ENCODE measurements at places on chromosomes 11 and 22.

- DNase-seq: no peak
Measured at GRCh38 chr11:37558619-37559210, 960.7 kb upstream of the RAG2 start.

GRCh38 chr22:50678218-50678650, 5.6 kb downstream of the SHANK3 start:
- no peak for DNase-seq

- DNase-seq: no peak
Measured at GRCh38 chr11:69121021-69121420, 34.7 kb upstream of the SMIM38 start.

DNA sequence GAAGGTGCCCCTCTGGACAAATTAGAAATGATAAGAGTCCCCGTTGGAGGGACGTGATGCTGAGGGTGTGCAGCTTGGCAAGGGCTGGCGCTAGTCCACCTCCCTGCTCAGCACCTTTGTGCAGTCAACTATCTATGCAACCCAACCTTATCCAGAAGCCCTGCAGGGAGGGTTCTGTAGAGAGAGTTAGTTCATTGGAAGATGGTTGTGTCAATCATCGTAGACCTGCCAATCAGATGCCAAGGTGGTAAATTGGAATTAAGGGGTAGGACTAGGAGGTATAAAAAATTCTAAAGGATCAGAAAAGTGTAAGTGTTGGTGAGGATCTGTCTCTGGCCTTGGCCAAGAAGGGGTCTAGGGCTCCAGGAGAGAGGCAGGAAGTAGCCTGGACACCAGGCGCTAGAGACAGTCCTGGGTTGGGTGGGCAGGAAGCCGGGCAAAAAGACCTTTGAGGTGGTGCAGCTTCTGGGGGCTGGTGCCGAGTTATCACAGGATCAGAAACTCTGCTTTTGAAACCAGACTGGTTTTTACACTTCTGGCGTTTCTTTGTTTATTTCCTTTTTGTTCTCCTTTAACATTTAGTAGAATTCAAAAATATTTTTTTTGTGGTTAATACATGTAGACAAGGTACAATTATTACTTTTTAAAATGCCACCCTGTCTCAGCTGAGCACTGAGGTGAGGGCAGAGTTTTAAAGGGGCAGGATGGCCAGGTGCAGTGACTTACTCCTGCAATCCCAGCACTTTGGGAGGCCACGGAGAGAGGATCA, 1.6 kb downstream of the C1QTNF6 start:
- DNase-seq: peak; percentile 27

DNA sequence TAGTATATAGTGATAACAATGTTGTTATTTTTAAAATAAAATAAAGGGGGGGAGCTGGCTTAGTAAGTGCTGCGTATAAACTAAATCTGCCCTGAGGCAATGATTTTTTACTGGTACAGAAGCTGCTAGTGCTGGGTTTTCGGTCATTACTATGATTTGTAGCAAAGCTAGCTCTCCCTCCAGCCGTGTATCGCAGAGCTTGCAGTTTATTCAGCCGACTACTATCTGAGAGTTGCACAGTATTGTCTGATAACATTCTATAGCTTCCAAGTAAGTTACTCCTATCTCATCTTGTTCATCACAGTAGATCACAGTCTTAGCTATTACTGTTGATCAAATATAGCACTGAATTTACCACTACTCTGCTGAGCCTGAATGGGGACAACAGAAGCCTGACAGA, 805.5 kb upstream of the ARHGAP42 start:
- DNase-seq: no peak

DNA sequence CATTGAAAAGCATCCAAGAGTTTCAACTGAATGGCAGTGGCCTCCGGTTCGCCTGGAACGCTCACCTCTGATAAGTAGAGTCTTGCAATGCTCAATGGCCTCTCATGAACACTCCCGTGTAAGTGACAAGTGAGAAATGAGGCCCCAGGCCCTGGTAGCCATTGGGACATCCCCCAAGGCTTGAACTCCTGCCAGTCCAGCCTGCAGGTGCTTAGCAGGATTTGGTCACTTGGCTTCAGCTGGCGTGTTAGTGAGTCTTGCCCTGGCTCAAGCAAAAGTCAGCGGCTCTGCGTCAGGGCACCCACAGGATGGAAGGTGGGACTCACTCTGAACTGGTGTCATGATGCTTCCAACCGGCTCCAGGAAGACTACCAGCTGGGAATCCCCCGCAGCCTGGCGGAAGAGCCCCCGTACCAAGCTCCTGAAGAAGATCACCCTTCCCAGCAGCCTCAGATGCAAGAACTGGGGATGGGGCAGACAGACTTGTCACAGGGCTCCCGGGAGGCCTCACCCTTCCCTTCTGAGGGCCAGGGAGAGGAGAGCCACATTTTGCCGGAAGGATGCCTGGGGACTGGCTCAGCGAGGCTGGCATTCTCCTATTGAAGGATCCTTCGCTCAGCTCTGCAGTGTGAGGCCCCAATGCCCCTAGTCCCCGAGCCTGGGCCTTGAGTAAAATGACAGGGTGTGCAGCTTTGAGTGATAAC, 19.3 kb downstream of the MB start:
- no peak for DNase-seq

DNA sequence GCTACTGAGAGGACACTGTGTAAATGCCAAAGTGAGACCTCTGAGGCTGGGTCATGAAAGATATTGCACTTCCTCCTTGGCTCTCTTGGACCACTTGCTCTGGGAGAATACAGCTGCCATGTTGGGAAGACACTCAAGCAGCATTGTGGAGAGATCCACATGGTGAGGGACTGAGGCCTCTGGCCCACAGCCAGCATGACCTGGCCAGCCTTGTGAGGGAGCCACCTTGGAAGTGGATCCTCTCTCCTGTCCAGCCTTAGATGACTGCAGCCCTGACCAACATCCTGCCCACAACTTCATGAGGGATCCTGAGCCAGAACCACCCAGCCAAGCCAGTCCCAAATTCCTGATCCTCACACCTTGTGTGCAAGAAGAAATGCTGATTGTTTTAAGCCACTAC, 30.4 kb downstream of the MB start:
- no peak for DNase-seq

DNA sequence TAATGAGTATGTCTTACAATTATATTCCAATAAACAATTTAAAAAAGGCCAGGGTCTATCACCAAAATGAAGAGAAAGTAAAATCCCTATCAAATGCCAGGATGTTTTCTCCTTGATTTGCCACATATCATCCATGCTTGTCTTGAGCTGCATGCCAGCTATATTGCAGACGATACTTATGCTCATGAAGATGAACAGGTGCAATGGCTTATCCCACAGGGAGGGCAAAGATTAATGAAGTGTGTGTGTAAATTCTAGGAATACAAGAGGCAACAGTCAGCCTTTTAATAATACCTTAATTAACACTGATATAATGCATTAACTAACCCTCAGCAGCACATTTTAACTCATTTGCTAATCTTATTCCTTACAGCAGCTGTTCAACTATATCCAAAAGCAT, 850.5 kb downstream of the KCNA4 start:
- no peak for DNase-seq

GRCh38 chr11:75272391-75272790, 31.8 kb downstream of the TPBGL start:
- no peak for DNase-seq

GRCh38 chr11:125088576-125089455, 22.6 kb downstream of the TMEM218 start:
- DNase-seq: no peak

DNA sequence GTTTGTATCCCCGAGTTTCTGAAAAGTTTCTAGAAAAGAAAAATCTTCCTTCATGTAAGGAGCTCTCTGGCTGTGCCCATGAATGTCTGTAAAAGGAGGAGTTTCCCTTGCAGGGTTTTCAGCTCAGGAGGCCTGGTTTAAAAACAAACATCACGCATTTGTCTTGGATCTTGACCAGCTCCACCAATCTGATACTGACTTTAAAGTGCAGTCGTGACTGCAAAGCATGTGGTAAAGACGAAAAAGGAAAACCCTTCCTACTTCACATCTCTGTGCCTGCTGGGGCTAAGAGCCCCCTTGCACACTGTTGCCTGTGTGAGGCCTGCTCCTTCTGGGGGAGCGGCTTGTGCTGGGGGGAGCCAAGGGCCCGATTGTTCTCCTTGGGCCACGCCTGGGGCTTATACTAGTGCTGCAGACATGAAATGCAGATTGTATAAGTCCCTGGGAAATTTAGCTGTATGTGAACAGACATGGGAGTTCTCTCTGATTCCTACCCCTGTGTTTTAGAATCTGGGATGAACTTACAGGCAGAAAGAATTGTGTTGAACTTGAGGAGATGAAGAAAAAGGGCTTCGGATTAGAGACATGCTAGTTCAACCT, 62.1 kb downstream of the ADAMTS15 start:
- DNase-seq: no peak

GRCh38 chr22:47858773-47859306, 1096.4 kb downstream of the TBC1D22A start:
- no peak for DNase-seq

DNA sequence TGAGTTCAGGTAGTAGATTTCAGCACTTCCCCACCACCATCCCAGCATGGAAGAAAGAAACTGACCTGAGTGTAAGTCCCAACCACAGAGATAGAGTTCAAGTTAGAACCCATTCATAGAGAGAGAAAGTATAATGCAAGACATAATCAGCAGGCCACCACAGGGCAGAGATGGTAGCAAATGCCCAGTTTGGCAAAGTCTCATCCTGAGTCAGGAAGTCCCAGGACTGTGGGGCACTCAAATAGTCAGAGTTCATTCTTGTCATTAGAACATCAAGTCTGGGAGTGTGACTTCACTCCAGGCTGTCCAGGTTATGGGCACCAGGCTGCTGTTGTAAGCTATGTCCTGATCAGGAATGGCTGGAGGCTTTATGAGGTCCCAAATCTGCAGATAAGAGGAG, 72.0 kb upstream of the USP47 start:
- no peak for DNase-seq

GRCh38 chr22:22913989-22914388, 26.4 kb downstream of the IGLL5 start:
- no peak for DNase-seq

GRCh38 chr11:45993531-45994001, 71.1 kb downstream of the LARGE2 start:
- no peak for DNase-seq

DNA sequence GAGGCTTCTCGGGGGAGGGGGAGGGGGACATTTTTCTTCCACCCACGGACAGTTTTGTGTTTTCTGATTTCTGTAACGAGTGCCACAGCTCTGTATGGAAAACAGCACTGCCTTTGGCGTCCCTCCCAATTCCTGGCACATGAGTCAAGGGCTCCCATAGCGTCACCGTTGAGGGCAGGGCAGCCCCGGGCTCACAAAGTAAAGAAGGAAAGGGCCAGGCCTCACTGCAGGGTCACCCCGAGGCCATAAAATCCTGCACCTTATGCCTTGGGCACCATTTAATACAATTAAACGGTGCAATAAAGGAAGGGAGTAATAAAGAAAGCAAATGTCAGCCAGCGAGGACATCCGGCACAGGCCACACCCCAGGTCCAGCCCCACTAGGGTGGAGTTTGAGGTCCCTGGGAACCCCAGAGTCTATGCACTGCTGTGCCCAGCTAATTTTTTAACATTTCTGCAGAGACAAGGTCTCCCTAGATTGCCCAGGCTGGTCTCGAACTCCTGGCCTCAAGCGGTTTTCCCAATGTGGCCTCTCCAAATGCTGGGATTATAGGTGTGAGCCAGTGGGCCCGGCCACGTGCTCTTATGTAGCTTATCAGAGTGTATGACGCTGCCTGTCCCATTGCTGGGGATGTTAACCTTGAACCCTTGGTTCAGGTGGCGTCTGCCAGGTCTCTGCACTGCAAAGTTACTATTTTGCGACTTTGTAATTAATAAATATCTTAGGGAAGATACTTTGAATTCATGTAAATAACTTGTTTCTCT, 13.6 kb upstream of the MUC2 start:
- no peak for DNase-seq

GRCh38 chr22:48084041-48084728, 1321.7 kb downstream of the TBC1D22A start:
- DNase-seq: no peak

DNA sequence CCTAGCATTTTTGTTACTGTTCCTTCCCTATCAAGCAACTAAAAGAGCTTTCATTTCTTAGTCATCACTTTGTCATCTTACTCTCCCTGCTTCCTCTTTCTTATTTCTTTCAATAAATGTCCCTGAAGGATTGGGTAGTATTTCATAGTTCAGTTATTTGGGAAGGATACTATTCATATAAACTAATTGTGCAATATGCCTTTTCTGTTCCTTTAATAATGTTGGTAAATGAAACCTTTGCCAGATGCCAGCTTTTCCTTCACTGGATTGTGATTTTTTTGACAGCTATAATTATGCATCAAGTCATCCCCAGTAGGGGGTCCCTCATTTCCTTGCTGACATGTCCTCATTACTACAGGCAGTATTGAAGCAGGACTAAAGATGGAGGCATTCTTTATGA, 101.7 kb downstream of the ATM start:
- DNase-seq: no peak

- DNase-seq: peak; percentile 12
Measured at GRCh38 chr22:20424932-20425565, 12.6 kb downstream of the SCARF2 start.

- DNase-seq: no peak
Measured at GRCh38 chr11:58628446-58628845, 6.0 kb downstream of the CNTF start.

DNA sequence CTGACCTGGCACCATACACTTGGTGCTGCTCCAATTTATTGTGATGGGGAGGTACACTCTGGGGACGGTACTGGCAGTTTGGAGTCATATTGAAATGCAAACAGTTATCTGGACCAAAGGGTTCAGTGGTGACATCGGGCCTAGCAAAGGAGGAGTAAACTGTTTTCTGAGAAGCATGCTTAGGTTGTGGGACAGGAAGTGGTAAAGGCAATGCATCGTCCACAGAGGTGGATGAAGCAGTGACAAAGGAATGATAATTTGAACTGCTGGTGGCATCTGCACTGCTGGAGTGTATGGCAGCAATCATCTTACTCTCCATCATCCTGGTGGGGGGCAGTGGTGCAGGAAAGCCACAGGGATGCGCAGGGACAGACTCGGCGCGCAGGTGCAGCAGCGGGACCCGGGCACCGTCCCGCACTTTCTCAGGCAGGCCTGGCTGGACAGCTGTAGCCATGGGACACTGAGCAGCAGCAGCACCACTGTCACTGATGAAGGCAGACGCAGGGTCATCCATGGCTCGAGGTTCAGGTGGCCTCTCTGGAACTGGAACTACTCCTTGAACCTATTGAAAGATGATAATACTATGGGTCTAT, 28.0 kb upstream of the TP53AIP1 start:
- DNase-seq: no peak

- no peak for DNase-seq
Measured at GRCh38 chr11:74714904-74715303, 16.3 kb downstream of the CHRDL2 start.

Measured in activated naive CD4-positive, alpha-beta T cell treated with Interleukin-2 at 50 U/mL for 16 hours (primary cell).